GM04504 (cell line): ENCODE measurements at places on chromosomes 1 and 21.
A peak's percentile ranks its signal among the peaks of the same experiment; 100 is the strongest.

GRCh38 chr21:42302076-42302650, 13.0 kb downstream of the TFF3 start:
- no peak for DNase-seq

GRCh38 chr21:23694390-23694789, 1912.9 kb downstream of the MRPL39 start:
- DNase-seq = no peak

- no peak for DNase-seq
Measured at GRCh38 chr1:226609836-226610455, 61.4 kb downstream of the STUM start.

DNA sequence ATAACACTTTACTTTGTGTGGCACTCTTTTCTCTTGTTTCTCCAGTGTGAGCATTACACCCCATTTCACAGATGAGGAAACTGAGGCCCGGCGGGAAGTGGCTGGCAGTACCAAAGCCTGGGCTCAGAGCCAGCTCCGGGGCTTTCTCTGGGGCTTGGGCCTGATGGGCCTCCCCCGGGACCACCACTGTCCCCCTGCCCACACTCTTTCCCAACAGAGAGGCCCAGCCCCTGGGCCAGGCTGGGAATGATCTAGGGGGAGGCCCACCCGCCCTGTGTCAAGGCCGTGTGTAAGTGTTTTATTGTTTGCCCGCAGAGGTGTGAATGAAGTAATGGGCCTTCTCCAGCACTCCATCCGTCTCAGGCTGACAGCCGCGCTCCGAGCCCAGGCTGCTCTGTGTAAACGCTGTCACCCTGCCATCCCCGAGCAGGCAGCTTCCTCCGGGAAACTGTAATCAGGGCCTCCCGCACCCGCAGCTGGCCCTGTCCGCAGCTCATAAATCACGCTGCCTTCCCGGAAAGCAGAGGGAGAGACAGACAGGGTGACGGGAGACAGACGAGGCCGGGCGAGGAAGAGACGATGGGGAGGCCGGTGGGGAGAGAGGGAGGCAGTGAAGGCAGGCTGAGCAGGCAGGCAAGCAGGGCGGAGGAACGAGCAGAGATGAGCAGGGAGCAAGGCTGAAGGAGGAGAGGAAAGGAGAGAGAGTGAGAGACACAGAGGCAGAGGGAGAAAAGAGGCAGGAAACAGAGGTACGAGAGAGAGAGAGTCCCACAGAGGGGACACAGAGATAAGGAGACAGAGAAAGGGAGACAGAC, 109.7 kb upstream of the ZBTB40 start:
- peak; percentile 61 for DNase-seq

DNA sequence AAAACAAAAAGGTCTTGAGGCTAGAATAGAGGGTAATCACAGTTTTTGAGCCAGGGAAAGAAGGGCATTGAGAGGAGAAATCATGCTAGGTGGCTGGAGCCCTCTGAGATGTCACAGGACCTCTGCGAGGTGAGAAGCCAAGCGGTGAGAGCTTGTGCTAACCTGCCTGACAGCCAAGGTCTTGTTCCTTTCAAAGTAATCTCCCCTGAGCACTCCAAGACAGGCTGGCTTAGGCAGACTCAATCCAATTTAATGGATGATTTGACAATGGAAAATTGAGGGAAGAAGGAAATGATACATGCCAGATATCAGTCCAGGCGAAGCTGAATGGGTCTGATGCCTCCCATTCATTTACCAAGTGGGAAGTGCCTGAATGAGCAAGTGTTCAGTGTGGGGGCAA, 311.9 kb upstream of the PTBP2 start:
- DNase-seq = no peak
